ENCODE measurements at places on chromosomes 5 and 9.

GRCh38 chr5:27590503-27590902, 552.1 kb upstream of the CDH9 start:
- DNase-seq, result no peak

DNA sequence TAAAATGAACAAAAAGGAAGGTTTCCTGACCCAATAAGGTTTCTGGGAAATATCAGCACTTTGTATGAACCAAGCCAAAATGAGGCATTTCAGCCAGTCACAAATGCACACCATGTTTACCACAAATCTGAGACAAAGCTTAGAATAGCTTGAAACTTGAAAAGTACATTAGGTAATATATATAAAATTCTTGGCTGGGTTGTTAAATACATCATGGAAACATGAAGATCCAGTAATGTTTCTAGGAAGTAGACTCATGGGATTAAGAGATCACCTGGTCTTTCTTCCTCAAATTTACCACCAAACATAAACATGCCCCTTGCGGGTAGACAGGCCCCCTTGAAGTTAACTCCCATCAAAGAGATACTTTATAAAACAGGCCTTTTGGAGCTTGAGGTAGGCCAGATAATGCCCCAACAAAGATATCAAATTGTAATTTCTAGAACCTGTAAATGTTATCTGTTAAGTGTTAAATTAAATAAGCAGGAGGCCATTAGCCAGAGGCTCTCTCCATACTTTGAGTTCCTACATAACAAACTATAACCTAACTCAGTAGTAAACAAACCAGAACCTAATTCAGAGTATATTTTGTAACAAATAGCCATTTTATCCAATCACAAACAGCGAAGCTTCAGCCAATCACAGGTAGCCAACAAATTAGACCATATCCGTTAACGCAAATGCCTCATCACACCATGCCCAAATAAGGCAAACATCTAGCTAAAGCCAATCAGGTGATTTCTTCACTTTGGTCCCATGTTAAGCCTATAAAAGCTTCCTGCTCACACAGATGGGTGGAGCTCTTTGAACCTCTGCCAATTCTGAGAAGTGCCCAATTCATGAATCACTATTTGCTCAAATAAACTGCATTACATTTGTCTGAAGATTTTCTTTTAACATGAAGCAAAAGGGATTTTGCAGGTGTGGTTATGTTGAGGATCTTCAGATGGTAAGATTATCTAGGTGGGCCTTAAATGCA, 127.9 kb upstream of the TARS1 start:
- no peak for DNase-seq

DNA sequence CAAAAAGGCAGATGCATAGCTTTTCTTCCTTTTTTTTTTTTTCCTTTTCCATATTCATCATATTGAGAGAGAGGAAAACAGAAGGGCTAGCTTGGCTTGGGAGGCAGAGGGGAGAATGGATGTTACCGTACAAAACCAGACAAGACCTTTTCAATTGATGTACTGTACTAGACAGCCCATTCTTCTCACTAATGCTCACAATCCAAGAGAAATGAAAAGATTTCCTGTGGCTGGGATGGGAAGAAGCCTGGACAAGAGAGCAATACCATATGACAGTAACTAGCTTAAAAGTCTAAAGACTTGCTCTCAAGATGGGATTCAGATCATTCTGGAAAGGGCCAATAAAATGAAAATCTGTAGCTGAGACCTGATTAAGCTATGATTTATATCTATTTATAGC, 3.4 kb downstream of the CEMIP2 start:
- DNase-seq, result no peak

DNA sequence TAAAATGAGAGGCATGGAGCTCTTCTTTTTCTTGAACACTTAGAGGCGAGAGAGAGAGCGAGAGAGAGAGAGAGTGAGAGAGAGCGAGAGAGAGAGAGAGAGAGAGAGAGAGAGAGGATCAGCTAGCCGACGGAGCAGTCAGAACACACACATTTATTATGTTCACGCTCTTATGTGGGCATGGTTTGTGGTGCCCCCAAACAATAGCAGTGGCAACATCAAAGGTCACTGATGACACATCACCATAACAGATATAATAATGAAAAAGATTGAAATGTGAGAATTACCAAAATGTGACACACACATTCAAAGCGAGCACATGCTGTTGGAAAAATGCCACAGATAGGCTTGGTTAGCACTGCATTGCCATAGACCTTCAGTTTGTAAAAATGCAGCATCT, 116.1 kb downstream of the KDM4C start:
- DNase-seq, result peak; percentile 15

DNA sequence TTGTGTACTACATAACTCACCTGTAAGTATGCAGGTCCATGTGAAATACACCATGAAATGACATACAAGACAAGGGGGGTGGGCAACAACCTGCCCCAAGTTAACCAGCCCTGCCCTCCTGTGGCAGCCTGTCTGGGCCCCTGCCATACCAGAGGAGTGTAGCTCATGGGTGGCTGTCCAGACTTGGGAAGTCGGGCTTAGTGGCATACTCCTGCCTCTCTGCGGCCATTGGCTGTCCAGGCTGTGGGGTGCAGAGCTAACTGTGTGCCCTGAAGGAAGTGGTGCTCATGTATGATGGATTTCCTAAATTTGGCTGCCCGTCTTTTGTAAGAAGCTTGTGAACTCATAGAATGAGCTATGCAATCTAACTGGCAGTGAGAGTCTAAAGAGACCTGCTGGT, 47.0 kb downstream of the GPR107 start:
- DNase-seq, result no peak

DNA sequence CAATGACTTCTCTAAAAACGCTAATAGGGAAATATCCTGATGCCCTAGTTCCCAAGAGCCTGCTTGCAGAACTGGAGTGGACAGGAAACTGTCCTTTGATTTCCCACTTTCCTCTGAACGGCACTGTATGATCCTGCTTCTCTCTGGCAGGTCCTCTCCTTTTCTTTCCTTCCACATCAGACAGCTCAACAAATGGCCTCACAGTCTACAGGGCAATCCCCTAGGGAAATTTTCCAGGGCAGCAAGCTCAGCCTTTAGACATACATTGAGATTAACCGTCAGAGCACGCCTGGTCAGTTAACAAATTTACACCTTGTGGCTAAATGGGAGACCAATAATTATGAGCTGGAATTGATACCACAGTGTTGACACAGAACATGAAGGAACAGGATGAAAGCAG, 164.9 kb downstream of the SLC24A2 start:
- DNase-seq, result no peak

- no peak for DNase-seq
These were observed 378.4 kb upstream of the IRX4 start for GRCh38 chr5:2261004-2261703.

GRCh38 chr5:102759700-102760099, 4.6 kb downstream of the PAM start:
- no peak for DNase-seq

GRCh38 chr5:56746553-56747339, 68.6 kb upstream of the MAP3K1 start:
- no peak for DNase-seq

DNA sequence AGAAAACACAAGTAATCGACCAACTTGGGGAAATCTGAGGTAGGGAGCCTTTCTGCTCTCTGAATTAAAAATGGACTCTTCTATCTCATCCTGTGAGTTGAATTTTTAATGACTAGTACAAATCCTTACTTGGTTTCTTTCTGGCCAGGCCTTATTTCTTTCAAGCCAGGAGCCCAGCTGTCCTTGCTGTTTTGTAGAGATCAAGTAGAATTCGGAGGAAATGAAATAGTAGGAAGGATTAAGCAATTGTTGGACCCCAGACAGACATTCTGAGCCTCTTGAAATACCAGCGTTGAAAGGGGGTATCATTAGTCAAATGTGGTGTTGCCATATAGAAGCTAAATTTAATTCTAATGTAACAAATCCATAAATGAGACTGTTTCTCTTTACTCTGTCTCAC, 53.7 kb upstream of the SMIM15 start:
- no peak for DNase-seq

DNA sequence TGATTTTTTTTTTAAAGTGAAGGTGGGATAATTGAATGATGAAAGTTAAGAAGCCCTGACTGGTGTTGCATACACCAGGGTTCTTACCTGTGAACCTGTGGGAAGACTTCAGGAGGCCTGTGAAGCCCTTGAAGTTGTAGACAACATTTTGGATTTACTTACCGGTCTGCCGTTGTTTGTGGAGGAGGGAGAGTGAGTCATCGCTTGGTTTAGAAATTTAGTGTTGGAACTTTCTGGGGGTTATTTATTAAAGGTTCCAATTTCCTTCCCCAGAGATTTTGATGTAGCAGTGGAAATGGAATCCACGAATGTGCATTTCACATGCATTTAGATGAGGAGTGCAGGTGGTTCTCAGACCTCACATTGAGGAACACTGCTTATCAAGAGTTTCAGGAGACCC, 49.6 kb downstream of the ARHGAP26 start:
- no peak for DNase-seq

DNA sequence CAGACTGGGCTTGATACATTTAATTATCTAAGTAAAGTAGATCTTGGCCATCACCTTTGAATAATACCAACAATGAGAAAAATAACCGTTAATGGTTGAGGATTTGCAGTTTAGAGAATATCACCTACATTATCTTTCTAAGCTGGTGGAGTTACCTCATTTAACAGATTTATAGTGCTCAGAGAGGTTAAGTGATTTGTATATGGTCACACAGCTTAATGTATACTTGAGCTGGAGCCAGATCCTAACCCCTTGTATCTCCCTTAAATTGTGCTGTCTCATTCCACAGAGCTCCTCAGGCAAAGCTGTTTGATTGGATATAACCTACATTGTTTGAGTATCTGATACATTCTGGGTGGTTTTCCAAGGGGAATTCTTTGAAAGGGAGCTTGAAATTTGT, 57.8 kb downstream of the INSYN2B start:
- DNase-seq, result no peak

DNA sequence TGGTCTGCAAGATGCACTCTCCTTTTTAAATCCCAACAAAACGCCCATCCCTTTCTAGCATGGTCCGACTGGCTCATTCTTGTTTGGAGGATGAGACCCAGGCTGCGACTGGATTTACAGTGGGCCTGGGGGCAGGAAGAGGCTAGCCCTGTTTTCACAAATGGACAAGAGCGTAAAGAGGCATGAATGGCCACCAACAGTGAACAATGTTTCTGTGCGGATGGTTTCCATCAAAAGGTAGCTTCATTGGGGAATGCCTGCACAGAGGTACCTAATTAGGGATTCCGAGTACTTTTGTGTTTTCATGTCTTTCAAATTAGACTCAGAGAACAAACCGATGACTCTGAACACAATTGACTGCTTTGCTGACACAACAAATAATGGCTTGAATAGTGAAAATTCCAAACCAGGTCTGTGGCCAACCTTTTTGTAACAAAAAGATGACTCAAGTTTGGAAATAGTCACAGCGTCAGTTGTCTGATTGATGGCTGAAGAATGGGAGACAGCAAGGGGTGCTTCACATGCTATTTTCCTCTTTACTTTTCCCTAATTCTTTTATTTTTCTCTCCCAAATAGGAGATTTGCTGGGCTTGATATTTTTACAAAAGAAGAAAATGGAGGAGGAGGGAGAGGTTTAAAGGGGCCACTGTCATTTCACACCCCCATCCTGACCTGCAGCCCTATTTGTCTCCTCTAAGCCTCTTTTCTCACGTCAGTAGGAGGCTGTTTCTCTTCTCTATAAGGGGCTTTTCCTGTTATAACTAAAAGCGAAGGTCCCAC, 208.1 kb upstream of the S1PR3 start:
- DNase-seq, result no peak

GRCh38 chr9:121947775-121948174, 145.3 kb downstream of the TTLL11 start:
- no peak for DNase-seq

GRCh38 chr5:12292610-12293204, 388.5 kb upstream of the CTNND2 start:
- DNase-seq, result no peak

GRCh38 chr5:138770291-138770690, 17.1 kb downstream of the CTNNA1 start:
- DNase-seq, result no peak

DNA sequence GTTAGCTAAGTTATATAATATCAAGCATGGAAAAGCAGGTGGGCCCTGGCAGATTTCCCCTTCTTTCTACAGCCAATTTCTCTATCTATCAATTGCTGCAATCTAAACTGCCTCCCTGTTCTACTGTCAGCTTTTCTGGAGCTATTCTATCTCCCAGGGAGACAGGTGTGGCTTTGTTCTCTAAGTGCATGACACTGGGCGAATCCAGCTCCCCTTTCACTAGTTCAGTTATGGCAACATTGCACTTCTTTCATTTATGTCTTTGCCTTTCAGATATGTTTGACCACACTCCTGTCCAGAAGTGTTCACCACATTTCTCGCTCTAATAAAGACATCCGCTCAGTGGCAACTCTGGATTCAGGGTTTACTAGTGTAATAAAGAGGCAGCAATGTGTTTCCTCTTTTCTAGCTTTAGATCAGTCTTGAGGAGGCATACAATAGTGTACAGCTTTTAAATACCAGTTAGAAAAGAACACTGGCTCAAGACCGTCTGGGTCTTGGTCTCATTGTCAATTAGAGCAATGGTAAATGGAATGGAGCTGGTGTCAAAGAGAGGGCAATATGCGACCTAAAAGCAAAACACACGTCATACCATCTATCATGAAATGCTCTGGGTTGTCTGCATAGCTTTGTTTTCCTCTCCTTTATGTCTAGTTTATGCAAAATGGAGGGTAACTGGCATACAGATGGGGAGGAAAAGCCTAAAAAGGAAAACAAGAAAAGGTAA, 197.0 kb downstream of the SLF1 start:
- no peak for DNase-seq

- DNase-seq, result no peak
These were observed 66.1 kb downstream of the CACNA1B start for GRCh38 chr9:137943655-137944054.

- no peak for DNase-seq
These were observed 569.7 kb downstream of the ZNF608 start for GRCh38 chr5:124176692-124177091.

DNA sequence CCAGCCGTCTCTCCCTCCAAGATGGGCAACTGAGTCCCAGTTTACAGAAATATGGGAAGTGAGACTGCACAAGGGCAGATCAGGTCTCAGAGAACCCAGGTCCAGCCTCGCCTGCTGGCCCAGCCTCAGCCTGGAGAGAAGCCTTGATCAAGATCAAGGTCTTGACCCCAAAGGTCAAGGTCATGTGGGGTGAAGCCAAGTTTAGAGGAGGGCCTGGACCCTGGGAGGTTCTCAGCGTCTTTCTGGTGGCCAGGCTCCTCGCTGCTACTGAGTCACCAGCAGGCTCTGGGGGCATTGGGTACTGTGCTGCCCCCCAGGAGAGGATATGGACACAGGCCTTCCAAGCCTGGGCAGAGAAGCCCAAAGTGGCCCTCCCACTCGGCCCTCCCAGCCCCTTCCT, 8.8 kb downstream of the IPPK start:
- no peak for DNase-seq

Measured in CD4-positive, alpha-beta T cell treated with Interleukin-21 for 1 hour (primary cell).